ENCODE measurements at places on chromosomes 7 and 10.

GRCh38 chr7:77482015-77482414 is 55.1 kb upstream of the PTPN12 start:
- DNase-seq, result no peak

DNA sequence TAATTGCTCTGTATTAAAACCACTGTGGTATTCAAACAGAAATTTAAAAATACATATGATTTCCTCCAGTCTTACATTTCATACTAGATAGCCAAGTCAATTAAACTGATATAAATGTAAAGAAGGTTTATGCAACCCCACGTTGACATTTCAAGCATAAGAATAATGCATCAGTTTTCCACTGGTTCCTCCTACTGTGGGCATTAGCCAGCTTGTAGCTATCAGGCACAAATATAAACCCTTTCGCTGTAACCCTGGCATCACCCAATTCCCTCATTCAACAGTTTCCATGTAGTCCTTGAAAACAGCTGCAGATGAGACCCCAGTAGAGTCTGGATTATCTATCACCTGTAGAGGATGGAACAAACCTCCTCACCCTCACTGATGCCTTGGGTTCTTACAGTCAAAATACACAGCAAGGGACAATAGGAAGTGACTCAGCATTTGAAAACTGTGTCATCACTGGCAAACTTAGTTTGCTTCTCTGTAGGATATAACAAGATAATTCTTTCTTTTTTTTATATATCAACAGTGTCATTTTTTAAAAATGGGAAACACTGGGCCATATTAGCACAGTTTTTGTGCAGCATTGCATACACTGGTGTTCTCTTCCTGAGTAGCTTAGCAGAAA is 113.0 kb downstream of the PDE1C start:
- no peak for DNase-seq

- no peak for DNase-seq
Observed at GRCh38 chr10:60352105-60352504, 37.6 kb downstream of the ANK3 start.

DNA sequence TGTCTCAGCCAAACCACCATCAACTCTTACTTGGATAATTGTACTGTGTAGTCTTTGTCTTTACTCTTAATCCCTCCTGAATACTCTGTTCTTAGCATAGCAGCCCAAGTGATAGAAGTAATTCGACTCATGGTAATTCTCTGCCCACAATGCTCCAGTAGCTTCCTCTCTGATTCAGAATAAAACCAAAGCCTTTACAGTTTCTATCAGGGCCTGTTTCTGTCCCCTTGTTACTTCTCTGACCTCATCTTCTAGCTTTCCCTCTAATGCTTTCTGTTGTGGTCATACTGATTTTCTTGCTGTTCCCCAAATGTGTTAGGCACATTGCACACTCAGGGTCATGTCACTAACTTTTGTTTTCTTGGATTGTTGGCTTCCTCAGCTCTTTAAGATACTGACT is 8.0 kb downstream of the ZNF518A start:
- no peak for DNase-seq

DNA sequence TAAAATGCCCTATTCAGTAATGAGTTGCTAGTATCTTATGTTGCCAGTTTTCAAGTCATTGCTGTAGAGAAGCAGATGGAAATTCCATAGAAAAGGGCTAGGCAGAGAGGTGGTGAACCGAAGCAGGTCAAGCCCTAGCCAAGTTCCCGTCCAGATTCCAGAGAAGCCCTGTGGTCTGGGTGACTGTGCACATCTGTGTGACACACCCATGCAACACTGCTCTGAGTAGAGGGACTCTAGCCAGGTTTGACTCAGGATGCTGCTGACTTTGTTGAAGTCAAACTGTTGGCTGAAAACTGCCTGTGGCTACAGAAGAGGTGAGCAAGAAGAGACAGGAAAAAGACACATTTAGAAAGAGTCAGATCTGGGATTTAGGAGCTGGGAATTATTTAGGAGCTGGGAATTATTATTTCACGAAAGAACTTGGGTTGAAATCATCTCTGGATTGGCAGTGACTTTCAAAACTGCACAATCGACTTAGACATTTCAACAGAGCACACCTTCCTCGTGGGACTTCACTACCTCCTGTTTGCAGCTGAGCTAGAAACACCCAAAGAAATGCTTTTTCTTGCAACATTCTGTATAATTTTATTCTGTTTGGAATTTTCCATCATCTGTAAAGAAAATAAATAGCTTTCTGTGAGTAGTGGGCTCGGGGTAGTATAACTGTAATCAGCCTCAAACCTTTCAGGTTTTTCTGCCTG is 149.1 kb upstream of the PRKCQ start:
- DNase-seq, result no peak

GRCh38 chr10:129758207-129759021 is 205.7 kb downstream of the EBF3 start:
- no peak for DNase-seq

- DNase-seq, result no peak
Observed at GRCh38 chr10:125662584-125662983, 20.4 kb downstream of the TEX36 start.

- no peak for DNase-seq
Observed at GRCh38 chr10:124419635-124420034, 912 bp upstream of the OAT start.

GRCh38 chr10:35986756-35987502 is 344.8 kb upstream of the FZD8 start:
- DNase-seq, result peak; percentile 1

- DNase-seq, result no peak
Observed at GRCh38 chr10:132187430-132188138, 836 bp downstream of the DPYSL4 start.

DNA sequence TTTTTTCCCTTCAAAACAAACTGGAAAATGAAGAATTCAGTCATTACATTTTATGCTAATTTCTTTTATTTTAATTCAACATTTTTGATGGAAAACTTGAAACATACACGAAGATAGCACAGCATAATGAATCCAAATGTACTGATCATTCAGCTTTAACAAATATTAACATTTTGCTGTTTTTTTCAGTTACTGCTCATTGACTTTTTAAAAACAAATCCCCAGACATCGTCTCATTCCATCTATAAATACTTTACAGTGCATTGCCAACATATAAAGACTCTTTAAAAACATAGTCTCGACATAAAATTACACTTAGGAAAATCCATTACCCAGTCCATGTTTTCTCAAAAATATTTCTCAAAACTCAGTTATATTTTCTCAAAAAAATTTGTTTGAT is 452.3 kb downstream of the GALNT17 start:
- DNase-seq, result no peak

DNA sequence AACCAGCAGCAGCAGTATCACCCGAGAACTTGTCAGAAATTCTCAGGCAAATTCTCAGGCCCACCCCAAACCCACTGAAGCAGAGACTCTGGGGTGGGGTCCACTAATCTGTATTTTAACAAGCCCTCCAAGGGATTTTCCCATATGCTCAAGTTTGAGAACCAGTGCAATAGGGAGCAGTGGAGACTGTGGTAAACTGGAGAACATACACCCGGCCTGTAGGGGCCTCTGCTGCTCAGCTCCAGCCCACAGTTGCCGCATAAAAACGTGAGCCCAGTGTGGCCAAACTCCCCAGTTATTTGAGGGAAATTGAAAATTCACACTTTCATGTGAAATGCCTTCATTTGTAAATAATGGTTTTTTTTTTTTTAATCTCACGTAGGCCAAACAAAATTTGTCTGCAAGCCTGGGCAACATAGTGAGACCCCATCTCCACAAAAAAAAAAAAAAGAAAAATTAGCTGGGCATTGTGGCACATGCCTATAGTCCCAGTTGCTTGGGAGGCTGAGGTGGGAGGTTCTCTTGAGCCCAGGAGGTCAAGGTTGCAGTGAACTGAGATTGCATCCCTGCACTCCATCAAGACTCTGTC is 97.6 kb upstream of the ZMIZ1 start:
- DNase-seq, result no peak

GRCh38 chr7:149334219-149334618 is 72.2 kb downstream of the ZNF783 start:
- no peak for DNase-seq

GRCh38 chr10:31896968-31897384 is 31.7 kb downstream of the ARHGAP12 start:
- DNase-seq, result peak; percentile 46

- DNase-seq, result no peak
Observed at GRCh38 chr7:111096997-111097396, 6.1 kb downstream of the LRRN3 start.

DNA sequence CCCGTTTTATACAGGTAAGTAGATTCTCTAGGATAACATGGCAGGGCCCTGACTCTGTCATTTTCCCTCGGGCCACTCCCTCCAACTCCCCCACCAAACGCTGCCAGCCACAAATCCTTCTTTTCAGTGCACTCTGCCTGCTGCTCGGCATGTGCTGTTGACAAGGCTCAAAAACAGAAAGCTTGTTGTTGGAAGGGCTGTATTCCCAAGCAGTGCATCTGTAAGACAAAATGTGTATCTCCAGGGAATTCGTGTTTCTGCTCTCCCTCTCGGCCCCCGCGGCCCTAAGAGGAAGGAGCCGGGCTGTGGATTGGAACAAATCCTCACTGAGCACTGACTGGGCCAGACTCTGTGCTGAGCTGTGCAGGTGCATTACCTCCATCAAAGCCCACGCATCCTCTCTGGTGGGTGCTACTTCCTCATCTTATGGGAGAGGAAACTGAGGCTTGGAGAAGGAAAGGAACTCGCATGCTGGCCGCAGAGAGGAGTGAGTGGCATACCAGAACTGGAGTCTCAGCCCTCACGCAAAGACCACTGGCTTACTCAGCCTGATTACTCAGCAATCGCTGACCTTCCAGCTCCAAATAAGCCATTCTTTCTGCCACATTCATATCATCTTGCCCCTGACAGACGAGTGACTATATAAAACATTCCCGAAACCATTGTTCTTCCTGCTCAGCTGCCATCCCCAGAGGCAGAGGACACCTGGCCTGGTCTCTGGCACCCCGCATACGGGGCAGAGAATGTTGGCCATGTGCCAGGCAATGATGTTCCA is 33.5 kb upstream of the ENO4 start:
- DNase-seq, result no peak

GRCh38 chr7:69062020-69062765 is 536.1 kb upstream of the AUTS2 start:
- peak; percentile 18 for DNase-seq

DNA sequence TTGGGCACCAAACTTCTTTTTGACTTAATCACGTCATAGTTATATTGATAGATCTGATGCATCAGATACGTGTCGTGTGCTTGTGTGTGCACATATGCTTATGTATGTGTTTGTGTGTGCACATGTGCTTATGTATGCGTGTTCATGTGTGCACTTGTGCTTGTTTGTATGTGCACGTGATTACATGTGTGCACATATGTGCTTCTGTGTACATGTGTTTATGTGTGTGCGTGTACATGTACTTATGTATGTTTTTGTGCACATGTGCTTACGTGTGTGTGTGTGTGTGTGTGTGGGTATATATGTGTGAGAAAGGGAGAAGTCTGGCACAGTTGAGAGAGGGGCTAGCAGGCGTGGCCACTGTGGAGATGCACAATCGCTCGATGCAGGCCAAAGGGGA is 173.4 kb downstream of the WDR37 start:
- no peak for DNase-seq

- DNase-seq, result peak; percentile 43
Observed at GRCh38 chr10:50516171-50516570, 107.6 kb downstream of the SGMS1 start.

GRCh38 chr7:57179776-57180415 is 47.7 kb upstream of the ZNF479 start:
- DNase-seq, result no peak

- DNase-seq, result no peak
Observed at GRCh38 chr10:3010816-3011460, 56.4 kb upstream of the PFKP start.

DNA sequence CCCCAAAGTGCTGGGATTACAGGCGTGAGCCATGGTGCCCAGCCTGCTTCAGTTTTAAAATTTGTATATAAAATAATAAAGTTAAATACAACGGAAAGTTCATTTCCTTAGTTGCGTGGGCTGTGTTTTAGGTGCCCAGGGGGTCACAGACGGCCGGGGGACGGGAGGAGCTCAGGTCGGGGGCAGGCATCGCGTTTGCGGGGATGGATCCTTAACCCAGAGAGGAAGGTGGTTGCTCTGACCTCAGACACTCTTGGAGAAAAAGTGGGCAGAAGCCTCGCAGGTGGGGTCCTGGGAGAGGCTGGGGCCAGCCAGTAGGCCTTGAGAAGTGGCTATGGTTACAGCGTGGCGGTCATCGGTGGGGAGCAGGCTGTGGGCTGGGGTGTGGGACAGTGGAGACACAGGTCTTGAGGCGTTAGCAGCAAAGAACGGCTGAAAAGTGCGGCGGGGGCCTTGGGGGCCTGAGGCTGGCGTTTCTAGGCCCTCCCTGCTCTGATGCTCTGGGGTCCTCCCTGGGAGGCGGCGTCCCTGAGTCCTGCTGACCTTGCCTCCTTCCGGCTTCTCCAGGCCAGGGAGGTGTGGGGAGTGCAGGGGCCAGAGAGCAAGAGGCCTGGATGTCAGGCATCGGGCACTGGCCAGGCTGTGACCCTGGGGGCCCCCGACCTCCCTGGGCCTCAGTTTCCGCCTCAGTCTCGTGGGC is 54.4 kb downstream of the UNCX start:
- DNase-seq, result no peak

GRCh38 chr7:116924741-116925140 is 28.6 kb upstream of the ST7 start:
- peak; percentile 63 for DNase-seq

DNA sequence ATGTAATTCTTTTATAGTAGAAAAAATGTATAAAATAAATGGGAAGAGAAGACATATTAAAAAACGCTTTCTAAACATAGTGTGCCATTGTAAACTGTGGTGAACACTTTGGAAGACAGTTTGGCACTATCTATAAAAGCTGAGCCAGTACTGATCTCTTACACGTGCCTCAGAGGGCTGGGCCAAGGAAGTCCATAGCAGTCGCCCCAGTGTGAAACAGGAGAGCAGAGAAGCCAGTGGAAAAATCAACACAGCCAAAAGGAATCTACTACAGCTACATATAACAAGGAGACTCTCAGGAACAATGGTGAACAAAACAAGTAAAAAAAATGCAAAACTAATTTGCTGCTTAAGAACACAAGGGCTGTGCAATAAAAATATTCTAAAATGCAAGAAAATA is 20.6 kb downstream of the SEPHS1 start:
- DNase-seq, result no peak

DNA sequence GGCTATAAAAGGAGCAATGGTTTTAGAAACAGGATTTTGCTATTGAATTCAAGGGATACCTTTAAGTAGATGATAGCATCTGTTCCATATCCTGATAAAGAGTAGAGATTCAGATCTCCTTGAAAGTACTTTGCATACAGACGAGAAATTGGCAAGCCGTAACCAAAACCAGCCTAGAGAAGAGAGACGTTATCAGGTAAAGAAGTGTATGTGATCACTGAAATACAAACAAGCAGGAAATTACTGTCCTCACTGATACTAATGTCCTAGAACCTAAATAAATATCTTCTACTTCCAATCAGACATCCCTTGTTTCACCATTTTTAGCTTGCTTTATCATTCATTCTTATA is 9.4 kb downstream of the PDK4 start:
- DNase-seq, result no peak

GRCh38 chr7:28591041-28591674 is 178.8 kb downstream of the CREB5 start:
- no peak for DNase-seq

- no peak for DNase-seq
Observed at GRCh38 chr7:39172137-39172536, 194.4 kb downstream of the POU6F2 start.
